Endodermal cell (in vitro differentiated cells): ENCODE measurements at places on chromosomes 7 and 10.

DNA sequence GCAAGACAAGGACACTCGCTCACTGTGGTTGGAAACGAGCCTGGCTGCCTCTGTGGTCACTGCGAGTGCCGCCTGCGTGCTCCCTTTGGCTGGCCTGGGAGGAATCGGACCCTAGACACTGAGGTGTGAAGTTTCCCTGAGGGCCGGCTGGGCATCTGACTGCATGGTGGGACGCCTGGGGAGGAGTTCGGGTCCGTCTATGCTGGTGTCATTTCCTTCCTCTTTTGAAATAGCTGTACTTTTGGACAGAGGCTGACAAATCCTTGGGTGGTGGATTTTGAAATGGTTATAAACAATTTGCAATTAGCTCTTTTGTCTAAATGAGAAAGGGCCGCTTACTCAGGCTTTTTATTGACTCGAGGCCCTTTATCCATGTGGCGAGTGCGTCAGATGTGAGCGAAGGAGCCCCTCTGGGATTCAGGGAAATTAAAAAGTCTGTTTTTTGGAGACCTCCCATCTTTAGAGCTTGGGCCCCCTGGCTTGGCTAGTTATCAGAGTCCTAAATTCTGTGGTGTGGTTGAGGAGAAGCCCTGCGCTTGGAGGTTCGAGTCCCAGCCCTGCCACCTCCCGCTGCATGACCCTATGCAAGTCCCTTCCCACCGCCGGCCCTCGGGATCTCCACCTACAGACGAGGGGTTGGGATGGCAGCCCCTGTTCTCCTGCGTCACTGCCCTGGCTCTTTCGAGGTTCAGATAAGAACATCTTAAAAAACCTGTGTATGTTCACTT, 147.1 kb downstream of the RGS10 start:
- H3K27ac ChIP-seq = peak overlapping the region; percentile 10
- H3K4me3 ChIP-seq = no peak overlapping the region
- H3K4me1 ChIP-seq = peaks cover 4% of the 10 kb centered on the region
- no peaks in the 10 kb centered on the region for H3K27me3 ChIP-seq

DNA sequence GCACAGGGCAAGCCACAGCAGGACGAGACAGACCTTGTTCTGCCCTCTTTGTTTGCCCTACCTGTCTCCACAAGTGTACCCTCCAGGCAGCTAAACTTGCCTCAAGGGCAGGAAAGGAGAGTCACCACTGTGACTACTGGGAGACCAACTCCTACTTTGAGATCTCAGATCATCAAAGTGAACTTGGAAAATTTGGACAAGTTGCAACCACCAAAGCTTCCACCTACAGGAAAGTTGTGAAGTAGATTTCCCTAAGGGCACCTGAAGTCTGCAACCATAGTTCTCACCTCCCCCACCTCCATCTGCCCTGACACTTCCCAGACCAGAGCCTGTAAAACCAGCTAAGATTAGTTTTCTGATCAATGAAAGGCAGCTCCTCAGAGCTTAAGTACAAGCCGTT, 2.5 kb upstream of the WDR91 start:
- H3K27me3 ChIP-seq = peaks cover 6% of the 10 kb centered on the region
- H3K4me1 ChIP-seq = no peaks in the 10 kb centered on the region
- no peak for DNase-seq

DNA sequence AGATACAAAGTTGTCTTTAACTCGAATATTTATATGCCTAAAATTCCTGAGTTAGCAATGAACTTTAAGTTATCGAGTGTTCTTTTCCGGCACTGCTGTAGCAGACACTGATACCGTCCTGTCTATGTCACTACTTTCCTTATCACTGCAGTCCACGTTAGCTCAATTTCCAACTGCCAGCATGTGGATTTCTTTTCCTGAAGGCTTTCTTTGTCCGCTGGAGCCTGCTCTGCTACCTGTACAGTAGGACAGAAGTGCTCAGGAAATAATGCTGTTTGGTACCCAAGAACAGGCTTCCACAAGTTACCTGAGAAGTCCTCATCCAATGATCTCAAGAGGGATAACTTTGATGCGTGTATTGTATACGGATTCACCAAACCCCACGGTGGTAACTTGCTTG, 329.4 kb downstream of the NXPH1 start:
- H3K4me3 ChIP-seq = no peak overlapping the region
- no peaks in the 10 kb centered on the region for H3K36me3 ChIP-seq
- no peak overlapping the region for H3K27ac ChIP-seq
- H3K27me3 ChIP-seq = no peaks in the 10 kb centered on the region

DNA sequence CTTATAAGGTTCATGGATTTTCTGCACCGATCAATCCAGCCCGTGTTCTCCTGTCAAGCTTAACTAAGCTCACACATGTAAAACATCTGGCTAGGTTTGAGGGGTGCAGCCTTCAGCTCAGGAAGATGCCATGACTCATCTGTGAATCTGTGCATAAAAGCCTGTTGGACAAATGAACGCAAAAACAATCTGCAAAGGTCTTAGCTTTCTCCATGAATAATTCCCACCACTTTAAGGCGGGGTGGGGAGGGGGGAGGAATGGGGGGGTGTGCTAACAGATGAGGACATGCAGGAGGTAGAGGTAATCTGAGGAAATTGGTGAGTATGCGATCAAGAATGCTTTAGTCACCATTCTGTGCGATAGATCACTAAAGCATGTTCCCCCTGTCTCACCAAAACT, 4.8 kb downstream of the DOCK4 start:
- H3K36me3 ChIP-seq = no peaks in the 10 kb centered on the region
- no peaks in the 10 kb centered on the region for H3K4me1 ChIP-seq
- DNase-seq = no peak
- no peak overlapping the region for H3K4me3 ChIP-seq

- no peaks in the 10 kb centered on the region for H3K36me3 ChIP-seq
- H3K4me1 ChIP-seq = no peaks in the 10 kb centered on the region
- no peak for DNase-seq
These were observed 25.3 kb upstream of the SNX13 start for GRCh38 chr7:17965603-17966002.

DNA sequence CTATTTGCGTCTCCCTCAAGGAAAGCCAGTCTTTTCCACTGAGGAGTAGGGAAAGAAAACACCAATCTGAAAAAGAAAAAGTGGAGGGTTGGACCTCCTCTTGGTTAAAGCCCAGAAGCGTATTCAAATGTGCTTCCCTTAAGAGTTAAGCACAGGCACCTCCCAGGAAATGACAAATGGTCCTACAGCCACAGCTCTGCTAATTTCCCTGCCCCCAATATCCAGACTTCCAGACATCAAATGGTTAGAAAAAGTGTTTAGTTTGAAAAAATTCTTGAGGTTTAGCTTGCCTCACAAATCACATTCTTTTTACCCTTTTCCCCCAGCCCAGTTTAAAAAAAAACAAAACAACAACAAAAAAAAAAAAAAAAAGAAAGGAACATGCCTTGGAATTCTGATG, 19.0 kb upstream of the COL1A2 start:
- peak overlapping the region; percentile 70 for H3K4me3 ChIP-seq
- DNase-seq = peak; percentile 57
- no peaks in the 10 kb centered on the region for H3K27me3 ChIP-seq
- no peaks in the 10 kb centered on the region for H3K36me3 ChIP-seq
- H3K4me1 ChIP-seq = peaks cover 5% of the 10 kb centered on the region

DNA sequence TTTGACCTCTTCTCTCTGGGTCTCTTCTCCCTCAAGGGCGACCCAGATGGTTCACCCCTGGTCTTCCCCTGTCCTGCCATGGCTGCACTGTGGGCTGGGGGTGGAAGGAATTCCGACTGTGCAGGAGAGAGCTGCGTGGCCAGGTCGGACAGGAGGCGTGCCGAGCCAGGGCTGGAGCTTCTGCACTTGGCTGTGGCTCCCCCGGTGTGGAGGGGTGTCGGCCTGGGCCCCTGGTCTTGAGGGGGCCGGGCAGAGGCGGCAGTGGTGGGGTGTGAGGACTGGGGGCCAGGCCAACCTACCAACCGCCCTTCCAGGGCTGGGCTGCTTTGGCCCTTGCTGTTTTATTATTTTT, 74.9 kb upstream of the SHH start:
- DNase-seq = no peak
- H3K4me3 ChIP-seq = no peak overlapping the region
- no peak overlapping the region for H3K27ac ChIP-seq
- H3K4me1 ChIP-seq = no peaks in the 10 kb centered on the region

- peaks cover 4% of the 10 kb centered on the region for H3K36me3 ChIP-seq
These were observed 80.5 kb downstream of the ABI1 start for GRCh38 chr10:26780106-26780792.

DNA sequence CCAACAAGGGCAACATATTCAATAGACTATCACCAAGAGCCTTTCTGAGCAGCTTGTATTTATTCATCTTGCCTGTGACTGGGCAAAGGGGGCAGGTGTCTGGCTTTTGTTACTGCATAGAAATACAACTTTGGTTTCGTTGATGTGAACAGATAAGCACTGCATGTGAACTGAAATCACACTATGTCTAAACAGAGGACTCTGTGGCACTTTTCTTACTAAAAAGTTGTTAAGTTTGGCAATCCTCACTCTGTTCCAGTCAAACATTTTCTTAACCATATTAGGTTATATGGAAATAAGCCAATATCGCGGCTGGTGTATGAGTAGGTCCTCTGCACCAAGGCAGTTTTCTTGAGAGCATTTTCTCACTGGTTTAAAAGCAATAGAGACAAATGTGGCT, 48.5 kb downstream of the CALD1 start:
- no peaks in the 10 kb centered on the region for H3K4me1 ChIP-seq
- H3K27ac ChIP-seq = no peak overlapping the region
- H3K36me3 ChIP-seq = no peaks in the 10 kb centered on the region
- no peak for DNase-seq

DNA sequence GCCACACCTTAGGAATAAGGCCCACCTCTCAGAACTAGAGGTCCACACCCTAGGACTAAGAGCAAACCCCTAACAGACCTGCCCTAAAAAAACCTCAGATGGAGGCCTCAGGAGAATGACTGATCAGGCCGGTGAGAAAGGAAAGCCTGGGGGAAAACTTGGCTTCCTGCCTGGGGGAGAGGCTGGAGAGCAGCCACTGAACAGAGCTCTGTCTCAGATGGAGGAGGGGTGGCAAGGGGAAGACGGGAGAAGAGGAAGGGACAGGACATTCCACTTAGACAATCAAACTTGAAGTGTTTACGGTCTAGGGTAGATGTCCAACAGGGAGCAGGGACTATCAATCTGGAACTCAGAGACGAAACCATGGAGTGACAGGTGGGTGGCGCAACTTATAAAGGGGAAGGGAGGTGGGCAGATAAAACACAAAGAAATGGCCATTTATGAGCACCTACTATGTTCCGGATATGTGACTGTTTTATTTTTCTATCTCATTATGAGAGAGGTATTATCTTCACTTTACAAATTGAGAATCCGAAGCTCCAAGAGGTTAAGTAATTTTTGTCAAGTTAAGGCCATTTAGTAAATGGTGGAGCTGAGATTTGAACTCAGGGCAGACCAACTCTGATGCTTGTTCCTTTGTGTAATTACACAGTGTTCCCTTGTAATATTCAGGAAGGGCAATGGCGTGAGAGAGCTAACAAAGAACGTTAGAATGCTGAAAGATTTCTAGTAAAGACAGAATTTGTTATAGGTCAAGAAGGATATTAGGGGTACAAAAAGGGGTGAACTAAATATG, 82.6 kb downstream of the DNMBP start:
- H3K36me3 ChIP-seq = peaks cover 7% of the 10 kb centered on the region
- no peaks in the 10 kb centered on the region for H3K27me3 ChIP-seq
- H3K27ac ChIP-seq = no peak overlapping the region
- H3K4me3 ChIP-seq = peak overlapping the region; percentile 38
- no peak for DNase-seq
- peaks cover 12% of the 10 kb centered on the region for H3K4me1 ChIP-seq

GRCh38 chr7:22758576-22758975, 31.6 kb downstream of the IL6 start:
- DNase-seq = no peak
- no peaks in the 10 kb centered on the region for H3K4me1 ChIP-seq
- H3K27ac ChIP-seq = no peak overlapping the region
- no peaks in the 10 kb centered on the region for H3K27me3 ChIP-seq
- no peaks in the 10 kb centered on the region for H3K36me3 ChIP-seq

- no peak overlapping the region for H3K27ac ChIP-seq
- no peak overlapping the region for H3K4me3 ChIP-seq
- no peaks in the 10 kb centered on the region for H3K4me1 ChIP-seq
- peaks cover 23% of the 10 kb centered on the region for H3K36me3 ChIP-seq
- DNase-seq = no peak
- H3K27me3 ChIP-seq = no peaks in the 10 kb centered on the region
These were observed 63.5 kb upstream of the SH2B2 start for GRCh38 chr7:102223184-102223583.

GRCh38 chr10:129659508-129660268, 192.6 kb downstream of the MGMT start:
- no peaks in the 10 kb centered on the region for H3K27me3 ChIP-seq
- H3K4me3 ChIP-seq = no peak overlapping the region
- DNase-seq = no peak
- no peaks in the 10 kb centered on the region for H3K36me3 ChIP-seq
- peaks cover 24% of the 10 kb centered on the region for H3K4me1 ChIP-seq
- no peak overlapping the region for H3K27ac ChIP-seq

GRCh38 chr7:77765906-77766800, 32.1 kb downstream of the TMEM60 start:
- peaks cover 24% of the 10 kb centered on the region for H3K36me3 ChIP-seq
- H3K4me1 ChIP-seq = no peaks in the 10 kb centered on the region
- H3K27ac ChIP-seq = peak overlapping the region; percentile 57
- no peaks in the 10 kb centered on the region for H3K27me3 ChIP-seq
- DNase-seq = no peak
- peak overlapping the region; percentile 30 for H3K4me3 ChIP-seq

DNA sequence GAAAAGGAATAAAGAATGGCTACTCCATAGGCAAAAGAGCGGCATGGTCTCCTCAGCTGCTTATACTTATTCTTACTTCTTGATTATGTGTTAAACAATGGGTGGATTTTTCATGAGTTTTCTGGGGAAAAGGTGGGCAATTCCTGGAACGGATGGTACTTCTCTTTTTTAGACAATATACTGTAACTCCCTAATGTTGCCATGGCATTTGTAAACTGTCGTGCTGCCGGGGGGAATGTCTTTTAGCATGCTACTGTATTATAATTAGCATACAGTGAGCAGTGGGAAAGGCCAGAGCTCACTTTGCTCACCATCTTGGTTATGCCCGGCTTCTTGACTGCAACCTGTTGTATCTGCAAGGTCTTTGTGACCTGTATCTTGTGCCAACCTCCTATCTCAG, 372.1 kb upstream of the AKR1E2 start:
- H3K27ac ChIP-seq = no peak overlapping the region
- no peak for DNase-seq
- H3K27me3 ChIP-seq = no peaks in the 10 kb centered on the region
- H3K4me3 ChIP-seq = no peak overlapping the region
- H3K4me1 ChIP-seq = peaks cover 5% of the 10 kb centered on the region

- H3K36me3 ChIP-seq = no peaks in the 10 kb centered on the region
- no peak overlapping the region for H3K4me3 ChIP-seq
- H3K27me3 ChIP-seq = peaks cover 5% of the 10 kb centered on the region
- DNase-seq = no peak
These were observed 46.8 kb downstream of the KCNH2 start for GRCh38 chr7:150931199-150931869.

DNA sequence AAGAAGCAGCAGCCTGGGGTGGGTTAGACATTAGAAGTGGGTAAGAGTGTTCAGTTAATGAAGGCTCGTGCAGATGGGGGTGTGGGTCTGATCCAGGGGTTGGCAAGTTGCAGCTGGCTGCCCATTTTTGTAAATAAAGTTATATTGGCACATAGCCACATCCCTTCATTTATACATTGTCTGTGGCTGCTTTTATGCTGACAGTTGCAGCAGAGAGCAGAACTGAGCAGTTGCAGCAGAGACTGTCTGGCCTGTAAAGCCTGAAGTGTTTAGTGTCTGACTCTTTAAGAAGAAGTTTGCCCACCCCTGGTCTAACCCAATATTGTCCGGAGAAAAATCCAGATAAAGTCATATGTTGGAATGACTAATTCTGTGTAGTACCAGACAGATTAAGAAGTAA, 38.1 kb downstream of the GLRX3 start:
- no peak overlapping the region for H3K27ac ChIP-seq
- H3K27me3 ChIP-seq = no peaks in the 10 kb centered on the region
- no peak overlapping the region for H3K4me3 ChIP-seq
- peaks cover 15% of the 10 kb centered on the region for H3K4me1 ChIP-seq
